ENCODE measurements at places on chromosomes 3 and 15.

GRCh38 chr3:102979682-102980354 lies 545.0 kb downstream of the ZPLD1 start:
- DNase-seq: no peak

GRCh38 chr15:97838606-97839210 lies 121.8 kb upstream of the ARRDC4 start:
- no peak for DNase-seq

- no peak for DNase-seq
Measured at GRCh38 chr3:142319094-142319493, 93.7 kb upstream of the GK5 start.

GRCh38 chr3:48472923-48473616 lies 26.5 kb downstream of the ATRIP start:
- peak; percentile 81 for DNase-seq

DNA sequence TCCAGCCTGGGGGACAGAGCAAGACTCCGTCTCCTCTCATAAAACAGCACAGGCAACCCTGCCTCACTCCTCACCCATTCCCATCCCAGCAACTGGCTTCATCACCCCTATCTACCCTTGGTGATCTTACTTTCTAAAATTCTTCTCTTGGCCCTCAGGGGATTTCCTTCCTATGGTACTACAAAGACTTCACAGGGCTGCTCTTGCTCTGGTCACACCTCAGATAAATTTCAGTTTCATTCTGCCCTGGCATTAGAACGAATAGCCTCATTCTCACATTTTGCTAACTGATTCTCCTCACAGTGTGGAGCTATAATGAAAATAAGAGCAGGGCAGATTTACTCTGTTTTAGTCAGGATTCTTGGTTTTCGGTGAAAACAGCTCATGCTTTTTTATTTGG lies 22.1 kb upstream of the CRBN start:
- DNase-seq: no peak

GRCh38 chr3:136642711-136643110 lies 109.5 kb downstream of the STAG1 start:
- DNase-seq: no peak

GRCh38 chr3:116443191-116443661 lies 2.1 kb downstream of the LSAMP start:
- DNase-seq: no peak

GRCh38 chr15:98398056-98398455 lies 250.3 kb upstream of the IGF1R start:
- no peak for DNase-seq

DNA sequence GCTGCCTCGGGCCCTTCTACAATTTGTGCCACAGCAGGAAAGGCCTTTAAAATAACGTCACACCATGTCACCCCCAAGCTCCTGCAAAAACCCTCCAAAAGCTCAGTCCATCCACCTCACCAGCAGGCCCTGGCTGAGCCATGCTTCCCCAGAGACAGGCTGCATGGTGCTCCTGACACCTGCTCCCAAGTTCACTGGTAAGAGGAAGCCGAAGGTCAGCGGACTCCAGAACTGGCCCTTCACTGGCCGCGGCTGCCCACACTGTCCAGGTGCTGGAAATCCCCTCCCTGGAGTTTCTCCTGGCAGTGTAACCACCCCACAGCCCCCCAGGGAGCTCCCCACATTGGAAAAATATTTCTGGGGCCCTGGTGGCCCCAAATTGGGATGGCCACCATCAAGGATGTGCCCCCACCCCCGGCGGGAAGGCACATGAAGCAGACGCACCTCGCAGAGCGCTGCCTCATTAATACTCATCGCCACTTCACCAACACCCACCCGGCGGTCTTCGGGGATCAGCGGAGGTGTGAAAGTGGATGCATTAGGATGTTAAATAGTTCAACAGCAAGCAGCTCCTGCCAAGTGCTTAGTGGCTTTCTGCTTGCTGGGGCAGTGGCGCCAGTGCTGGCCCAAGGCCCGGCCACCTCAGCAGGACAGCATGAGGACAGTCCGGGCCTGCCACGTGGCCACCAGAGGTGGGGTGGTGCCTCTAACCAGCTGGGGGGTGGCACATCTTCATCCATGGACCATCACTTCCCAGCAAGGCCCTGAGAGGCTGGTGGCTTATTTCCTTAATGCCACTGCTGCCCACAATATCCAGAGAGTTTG lies 146.1 kb upstream of the IQSEC1 start:
- DNase-seq: no peak

GRCh38 chr3:126346466-126346865 lies 10.7 kb downstream of the KLF15 start:
- no peak for DNase-seq

DNA sequence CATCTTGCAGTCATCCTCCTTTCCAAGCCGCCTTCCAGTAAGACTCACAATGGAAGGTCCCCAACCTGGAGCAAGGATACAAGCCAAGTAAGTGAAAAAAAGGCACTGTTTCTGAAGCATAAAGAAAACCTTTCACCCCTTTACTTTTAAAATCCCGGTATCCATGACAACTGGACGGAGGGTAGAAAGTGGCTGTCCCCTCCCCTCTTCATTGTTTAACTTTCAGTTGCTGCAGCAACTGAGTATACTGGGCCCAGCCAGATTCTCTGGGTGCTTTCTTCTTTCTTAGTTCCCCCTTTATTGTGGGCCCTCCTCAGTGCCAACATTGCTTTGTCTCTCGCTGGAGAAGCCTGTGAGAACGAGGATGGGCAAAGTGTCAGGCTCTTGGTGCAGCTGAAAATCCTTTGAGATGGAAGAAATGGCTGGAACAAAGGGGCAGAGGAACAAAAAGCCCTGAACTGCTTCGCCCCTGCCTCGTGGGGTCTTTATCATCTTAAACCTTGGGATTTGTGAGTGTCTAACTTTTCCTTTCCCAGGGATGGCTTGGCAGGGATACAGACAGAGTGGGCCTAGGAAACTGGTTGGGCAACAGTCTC lies 224.0 kb upstream of the RGMA start:
- DNase-seq: no peak

DNA sequence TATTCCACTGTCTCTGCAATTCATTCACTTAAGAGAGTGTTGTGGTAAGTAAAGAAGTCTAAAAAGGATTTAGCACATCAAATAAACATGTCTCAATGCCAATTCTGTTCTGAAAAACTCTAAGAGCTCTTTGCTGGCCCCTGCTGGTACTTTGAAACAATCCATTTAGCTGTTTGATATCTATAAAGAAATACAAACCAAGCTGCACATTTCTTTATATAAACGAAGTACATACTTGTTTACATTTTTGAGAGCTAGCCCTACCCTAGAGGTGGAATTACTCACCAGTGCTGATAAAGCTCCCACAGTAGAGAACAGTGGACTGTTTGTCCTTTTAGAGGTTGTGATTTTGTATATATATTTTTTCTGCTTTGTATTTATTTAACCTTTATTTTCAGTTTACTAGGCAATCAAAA lies 75.5 kb downstream of the NEDD4 start:
- DNase-seq: peak; percentile 32

DNA sequence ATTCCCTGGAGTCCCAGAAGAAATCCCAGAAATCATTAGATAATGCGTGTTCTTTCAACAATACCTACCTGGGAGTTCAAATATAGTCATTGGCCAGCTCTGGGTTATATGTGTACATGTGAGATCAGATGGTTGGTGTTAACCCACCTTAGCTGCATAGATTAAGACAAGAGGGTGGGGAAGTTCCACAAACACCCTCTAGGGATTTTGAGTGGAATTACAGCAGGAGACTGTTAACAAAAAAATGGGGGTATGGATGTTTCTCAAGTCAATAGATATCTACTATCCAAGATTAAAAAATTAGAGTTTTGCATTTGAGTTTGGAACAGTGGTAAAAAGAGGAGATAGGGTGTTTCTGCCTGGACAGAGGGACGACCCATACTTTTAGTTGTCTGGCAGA lies 282.5 kb upstream of the CNTN3 start:
- DNase-seq: no peak

DNA sequence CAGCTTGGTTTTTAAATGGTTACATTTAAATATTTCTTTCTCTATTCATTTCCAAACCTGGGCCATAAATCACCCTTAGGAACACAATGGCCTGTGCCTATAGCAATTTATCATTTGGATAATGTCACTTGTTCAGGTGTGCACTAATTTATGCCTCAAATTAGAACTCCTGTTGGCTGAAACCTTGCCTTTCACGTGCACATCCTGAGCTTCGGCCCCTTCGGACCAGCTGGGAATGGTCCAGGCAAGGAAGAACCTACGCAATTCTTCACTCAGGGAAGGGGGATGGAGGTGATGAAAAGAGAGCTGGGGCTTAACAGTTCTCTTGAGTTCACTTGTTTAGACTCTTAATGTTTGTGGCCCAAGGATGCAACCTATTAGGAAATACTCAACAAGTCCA lies 324.1 kb upstream of the ICE2 start:
- no peak for DNase-seq

DNA sequence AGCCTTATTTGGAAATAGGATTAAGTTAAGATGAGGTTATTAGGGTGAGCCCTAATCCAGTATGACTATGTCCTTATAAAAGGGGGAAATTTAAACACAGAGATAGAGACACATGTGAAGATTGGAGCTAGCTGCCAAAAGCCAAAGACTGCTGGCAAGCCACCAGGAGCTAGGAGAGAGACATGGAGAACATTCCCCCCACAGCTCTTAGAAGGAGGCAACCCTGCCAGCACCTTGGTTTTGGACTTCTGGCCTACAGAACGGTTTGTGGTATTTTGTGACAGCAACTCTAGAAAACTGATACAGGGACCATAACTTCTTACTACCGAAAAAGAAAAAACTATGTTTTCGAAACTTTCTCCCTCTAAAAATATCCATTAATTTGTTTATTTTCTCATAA lies 245.3 kb upstream of the RARB start:
- DNase-seq: no peak

DNA sequence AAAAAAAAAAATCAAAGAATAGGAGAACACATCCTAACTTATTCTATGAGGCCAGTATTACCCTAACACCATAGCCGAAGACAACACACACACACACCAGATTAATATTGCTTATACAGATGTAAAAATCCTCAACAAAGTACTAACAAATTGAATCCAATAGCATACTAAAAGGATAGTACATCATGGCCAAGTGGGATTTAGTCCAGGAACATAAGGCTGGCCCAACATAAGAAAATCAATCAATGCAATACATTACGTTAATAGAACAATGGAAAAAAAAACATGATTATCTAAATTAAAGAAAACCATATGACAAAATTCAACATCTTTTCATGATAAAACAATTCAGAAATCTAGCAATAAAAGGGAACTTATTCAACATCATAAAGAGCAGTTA lies 79.1 kb downstream of the ADAMTS9 start:
- DNase-seq: no peak

DNA sequence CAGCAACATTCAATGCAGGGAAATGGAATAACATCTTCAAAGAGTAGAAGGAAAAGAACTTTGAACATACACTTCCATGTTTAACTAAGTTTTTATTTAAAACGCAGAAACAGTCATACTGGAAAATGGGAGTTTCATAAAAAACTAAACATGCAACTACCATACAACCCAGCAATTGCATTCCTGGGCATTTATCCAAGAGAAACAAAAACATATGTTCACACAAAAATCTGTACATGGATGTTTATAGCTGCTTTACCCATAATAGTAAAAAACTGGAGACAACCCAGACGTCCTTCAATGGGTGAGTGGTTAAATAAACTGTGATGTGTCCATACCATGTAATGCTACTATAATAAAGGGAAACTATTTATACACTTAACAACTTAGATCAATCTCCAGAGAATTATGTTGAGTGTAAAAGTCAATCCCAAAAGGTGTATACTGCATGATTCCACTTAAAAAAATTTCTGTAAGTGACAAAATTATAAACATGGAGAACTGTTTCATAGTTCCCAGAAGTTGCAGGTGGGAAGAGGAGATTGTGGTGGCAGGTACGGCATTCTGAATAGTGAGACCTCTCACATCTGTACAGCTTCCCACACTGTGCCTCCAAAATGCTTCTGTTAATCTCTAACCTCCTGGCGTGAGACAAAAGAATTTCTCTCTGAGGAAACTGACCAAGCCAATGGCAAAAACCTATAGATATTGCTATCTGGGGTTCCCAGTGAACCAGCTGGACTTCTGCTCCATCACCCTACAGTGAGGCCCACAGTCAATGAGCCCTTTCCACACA lies 23.1 kb downstream of the ISG20 start:
- DNase-seq: no peak

DNA sequence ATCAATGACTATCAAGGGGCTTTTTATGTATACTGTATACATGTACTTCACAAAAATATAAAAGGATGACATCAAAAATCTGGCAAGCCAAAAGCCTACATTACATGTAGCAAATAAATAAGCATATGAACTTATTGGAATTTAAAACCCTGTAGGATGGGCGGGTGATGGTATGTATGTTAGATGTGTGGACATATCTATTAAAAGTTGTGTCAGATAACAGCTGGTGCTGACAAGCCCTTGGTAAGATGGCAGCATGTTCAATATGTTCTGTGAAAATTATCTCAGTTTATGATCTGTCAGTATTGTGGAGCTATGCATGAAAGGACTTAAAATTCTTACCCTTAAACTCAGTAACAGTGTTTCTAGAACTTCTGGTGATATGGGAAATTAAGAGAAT lies 20.1 kb downstream of the CTNNB1 start:
- DNase-seq: no peak

- DNase-seq: no peak
Measured at GRCh38 chr3:185632996-185633395, 46.9 kb downstream of the SENP2 start.

GRCh38 chr3:54372232-54372631 lies 249.9 kb downstream of the CACNA2D3 start:
- DNase-seq: no peak

GRCh38 chr3:88918841-88919240 lies 188.6 kb upstream of the EPHA3 start:
- no peak for DNase-seq

DNA sequence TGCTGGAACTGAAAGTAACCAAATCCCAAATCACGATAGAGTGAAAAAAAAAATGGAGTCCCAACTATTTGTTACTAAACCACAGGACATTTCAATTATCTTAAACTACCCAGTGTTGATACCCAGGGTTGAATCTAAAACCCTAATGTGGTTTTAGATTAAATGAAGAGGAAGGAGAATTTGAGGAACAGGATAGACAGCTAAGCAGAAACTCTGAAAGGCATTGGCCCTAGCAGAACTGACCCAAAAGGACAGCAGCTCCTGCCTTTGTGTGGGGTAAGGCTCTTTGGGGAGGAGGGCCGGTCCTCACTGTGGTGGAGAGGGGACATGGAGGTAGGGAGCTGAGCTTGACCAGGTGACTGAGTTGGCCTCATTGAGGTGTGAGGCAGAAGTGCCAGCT lies 30.7 kb upstream of the SNRK start:
- no peak for DNase-seq

- DNase-seq: no peak
Measured at GRCh38 chr15:68775236-68775577, 45.5 kb downstream of the ANP32A start.

- DNase-seq: peak; percentile 15
Measured at GRCh38 chr3:141686466-141687291, 51.4 kb upstream of the RNF7 start.

- no peak for DNase-seq
Measured at GRCh38 chr15:89067751-89068150, 20.5 kb upstream of the ABHD2 start.

- no peak for DNase-seq
Measured at GRCh38 chr3:122325769-122326168, 721 bp downstream of the CSTA start.

GRCh38 chr3:187266691-187267090 lies 24.8 kb downstream of the MASP1 start:
- DNase-seq: no peak

All from NCI-H2227 treated with DMSO at 0.1 percent for 48 hours (cell line).